ENCODE measurements at places on chromosomes 3 and 15.

GRCh38 chr3:44649709-44650108 is 1.2 kb downstream of the ZNF35 start:
- no peak for DNase-seq

GRCh38 chr3:99532246-99532645 is 106.1 kb upstream of the COL8A1 start:
- DNase-seq: no peak

DNA sequence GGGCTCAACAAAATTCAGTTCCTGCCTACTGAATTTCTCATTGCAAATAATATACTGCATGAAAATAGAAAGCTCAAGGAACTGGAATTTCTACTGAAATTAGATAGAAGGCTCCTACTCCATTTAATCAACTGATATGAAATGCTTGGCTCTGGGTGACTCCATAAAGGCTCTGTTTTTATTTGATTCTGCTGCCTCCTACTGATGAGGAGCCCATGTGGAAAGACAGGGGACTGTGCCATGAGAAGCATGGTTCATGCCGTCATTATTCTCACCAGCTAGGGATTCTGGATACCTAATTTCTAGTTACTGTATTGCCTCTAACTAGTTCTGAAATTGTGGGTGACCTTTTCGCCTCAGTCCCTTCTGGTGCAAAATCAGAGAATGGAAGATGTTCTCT is 366.2 kb upstream of the DPH6 start:
- DNase-seq: no peak

- no peak for DNase-seq
Observed at GRCh38 chr15:74209997-74210671, 7.5 kb upstream of the STRA6 start.

GRCh38 chr3:3074551-3075257 is 35.5 kb downstream of the IL5RA start:
- no peak for DNase-seq

DNA sequence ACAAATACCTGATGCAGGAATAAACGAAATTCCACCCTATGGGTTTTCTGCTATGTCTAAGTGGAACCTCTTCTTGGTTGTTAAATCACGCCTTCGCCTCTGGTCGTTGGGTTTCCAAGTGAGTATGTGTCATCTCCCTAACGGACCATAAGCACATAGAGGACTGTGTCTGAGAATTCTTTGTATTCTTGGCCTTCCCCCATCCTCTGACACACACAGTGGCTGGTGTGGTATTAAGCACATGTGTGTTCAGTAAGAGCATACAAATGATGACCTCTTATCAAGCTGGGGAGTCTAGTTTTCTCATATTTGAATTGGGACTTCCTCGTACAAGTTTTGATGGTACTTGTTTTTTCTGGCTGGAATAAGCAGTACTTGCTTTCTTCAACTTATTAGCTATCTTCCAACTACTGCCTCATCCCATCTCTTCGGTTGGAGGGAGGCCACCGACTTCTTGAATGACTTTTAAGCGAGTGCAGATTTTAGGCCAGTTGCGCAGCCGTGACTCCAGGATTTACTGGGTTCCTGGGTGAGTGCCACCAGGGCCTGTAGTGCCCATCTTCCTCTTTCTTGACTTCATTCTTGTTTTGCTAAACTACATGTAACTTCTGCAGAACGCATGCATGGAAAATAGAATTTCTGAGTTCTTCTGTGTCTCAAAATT is 240.2 kb downstream of the ADAMTS17 start:
- DNase-seq: no peak

DNA sequence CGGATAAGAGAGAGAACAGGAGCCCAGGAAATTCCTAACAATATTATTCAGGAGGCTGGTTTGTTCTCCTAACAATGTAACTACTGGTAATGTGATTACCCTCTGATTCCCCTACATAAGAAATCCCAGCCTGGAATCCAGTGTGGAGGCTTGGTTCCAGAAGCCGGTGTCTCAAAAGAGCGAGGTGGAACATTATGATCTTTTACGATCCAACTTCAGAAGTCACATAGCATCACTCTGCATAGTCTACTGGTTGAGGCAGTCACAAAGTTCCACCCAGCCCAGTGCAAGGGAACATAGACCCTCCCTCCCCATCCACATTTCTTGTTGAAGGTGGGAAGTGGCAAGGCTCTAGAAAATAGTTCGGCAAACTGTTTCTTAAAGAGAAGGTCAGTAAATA is 81.6 kb upstream of the GALNT15 start:
- no peak for DNase-seq

- DNase-seq: no peak
Observed at GRCh38 chr15:99683000-99683670, 50.1 kb downstream of the LYSMD4 start.

- no peak for DNase-seq
Observed at GRCh38 chr15:44033894-44034293, 161.2 kb downstream of the FRMD5 start.

DNA sequence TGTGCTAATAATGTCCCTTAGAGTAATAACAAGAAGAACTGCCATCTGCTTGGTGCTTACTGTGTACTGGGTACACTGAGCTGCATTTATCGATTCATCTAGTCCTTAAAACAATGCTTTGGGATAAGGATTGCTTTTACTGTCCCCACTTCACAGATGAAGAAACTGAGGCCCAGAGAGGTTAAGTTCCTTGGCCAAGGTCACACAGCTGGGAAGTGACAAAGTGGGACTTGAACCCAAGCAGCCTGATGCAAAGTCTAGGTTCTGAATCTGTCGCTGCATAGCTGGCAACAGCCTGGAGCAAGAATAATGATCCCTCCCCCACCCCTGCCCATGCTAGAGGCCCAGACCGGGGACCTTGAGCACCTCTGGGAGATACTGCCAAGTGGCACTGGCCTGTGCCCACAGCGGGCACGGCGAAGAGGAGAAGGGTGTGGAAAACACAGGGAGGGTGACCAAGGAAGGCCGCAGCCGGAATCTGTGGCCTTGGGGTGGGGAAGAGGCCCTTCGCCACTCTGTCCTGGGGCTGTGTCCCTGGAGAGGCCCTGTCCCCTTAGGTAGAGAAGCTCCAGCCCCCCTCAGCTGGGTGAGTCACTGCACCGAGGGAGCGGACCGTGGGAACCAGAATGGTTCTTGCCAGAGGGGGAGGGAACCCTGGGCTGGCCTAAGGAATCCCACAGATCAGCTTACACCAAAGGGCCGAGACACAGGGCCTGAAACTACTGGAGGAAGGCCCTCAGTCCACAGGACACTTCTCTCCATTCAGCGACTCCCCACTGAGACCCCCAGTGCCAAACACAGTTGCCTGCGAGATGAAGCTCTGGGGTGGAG is 3.5 kb downstream of the PLXND1 start:
- DNase-seq: no peak

DNA sequence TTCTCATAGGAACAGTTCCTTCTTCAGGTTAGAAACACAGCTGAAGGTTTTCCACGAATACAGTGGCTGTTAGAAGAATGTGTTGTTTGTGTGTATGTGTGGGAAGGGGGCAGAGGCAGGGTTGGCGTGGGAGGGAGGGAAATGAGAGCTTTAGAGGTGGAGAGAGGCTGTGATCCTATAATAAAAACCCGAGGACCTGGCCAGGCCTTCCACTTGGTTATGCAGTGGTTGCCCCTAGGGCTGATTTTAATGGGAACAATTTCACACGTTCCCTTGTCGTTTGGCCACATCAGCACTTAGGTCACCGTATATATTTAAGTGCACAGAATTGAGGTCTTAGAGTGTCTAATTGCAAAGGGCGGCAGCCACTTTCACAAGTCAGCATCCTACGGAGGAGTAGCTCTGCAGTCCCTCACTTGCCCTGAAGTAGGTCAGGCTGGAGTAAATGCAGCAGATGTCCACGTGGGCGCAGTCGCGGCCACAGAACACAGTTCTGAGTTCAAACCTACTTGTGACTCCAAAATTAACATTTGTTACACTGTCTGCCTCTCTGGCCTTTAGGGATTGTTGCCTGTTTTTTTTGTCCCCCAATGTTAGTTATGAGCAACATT is 85.6 kb downstream of the PDCD6IP start:
- no peak for DNase-seq

- DNase-seq: no peak
Observed at GRCh38 chr15:78930577-78931388, 14.1 kb downstream of the CTSH start.

GRCh38 chr3:141403576-141403975 is 35.3 kb downstream of the ZBTB38 start:
- DNase-seq: no peak

GRCh38 chr3:21158861-21159542 is 592.0 kb downstream of the ZNF385D start:
- no peak for DNase-seq

GRCh38 chr3:119468041-119468440 is 722 bp upstream of the POGLUT1 start:
- DNase-seq: no peak

GRCh38 chr3:76888856-76889255 is 151.0 kb upstream of the ROBO2 start:
- DNase-seq: no peak
